Skin of body (tissue), 3 donors: ENCODE measurements at places on chromosomes 3 and 15. TPM values are rescaled to one million over a fixed set of nuclear protein-coding genes. Genes with fewer than 3 reads are reported as not detected.

- no peak for DNase-seq
Measured at GRCh38 chr3:185555101-185555501, 2.7 kb upstream of the LIPH start.

- no peak for DNase-seq
Measured at GRCh38 chr15:94203306-94203705, 28.1 kb upstream of the MCTP2 start.

DNA sequence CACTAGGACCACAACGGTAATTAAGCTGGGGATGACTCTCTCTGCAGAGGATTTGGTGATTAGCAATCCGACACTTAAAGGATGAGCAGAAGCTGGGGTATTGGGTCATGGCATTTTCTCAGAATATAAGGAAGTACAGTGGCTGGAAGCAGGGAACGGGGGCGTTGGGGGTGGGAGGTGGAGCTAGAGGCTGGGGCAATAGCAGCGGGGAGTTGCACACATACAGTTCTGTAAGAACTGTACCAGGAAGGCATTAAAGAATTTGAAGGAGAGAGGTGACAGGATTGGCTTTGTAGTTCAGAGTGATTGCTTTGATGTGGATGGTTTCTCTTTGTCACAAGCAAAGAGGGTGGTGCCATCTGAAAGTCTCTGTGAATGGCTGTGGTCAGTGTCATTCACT is 28.2 kb downstream of the PSMD6 start:
- no peak for DNase-seq

DNA sequence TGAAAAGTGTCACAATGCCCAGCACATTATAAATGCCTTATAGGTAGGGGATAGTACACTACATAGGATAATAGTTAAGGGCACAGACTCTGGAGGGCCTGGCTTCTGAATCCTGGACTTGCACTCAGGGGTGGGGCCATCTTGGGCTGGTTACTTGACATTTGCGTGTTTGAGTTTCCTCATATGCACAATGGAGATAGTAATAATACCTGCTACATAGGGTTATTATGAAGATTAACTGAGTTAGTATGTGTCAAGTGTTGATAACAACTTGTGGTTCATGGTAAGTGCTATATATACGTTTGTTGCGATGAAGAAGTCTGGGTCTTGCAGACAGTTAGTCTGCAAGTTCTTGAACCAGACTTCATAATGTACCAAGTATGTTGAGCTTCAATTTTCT is 37.0 kb downstream of the MITF start:
- no peak for DNase-seq

DNA sequence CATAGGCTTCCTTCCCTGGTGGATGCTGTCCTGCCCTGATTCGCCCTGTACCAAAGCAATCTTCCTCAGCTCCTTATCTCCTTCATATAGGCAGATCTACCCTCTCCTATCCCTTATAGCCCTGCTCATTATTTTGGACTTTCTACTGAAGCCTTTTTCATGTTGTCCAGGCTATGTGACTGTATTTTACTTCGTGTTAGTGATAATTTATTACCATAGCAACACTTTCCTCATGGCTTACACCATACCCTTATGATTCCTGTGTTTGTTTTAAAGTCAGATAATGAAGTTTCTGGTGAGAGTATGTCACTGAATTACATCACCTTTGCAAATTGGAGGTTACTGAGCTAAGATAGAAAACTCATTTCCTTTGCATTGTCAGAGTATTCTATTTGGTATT is 352.6 kb downstream of the NLGN1 start:
- no peak for DNase-seq

Gene SI
- not detected for total RNA-seq

Gene ZKSCAN7
- 8.1 TPM for total RNA-seq

Gene C3orf62
- total RNA-seq: 2.7 TPM

Gene CCDC54
- total RNA-seq: not detected

Gene MYO9A
- total RNA-seq: 73.8 TPM
